ENCODE measurements at places on chromosomes 6 and 20.

GRCh38 chr20:44900231-44900854 lies 9.5 kb upstream of the PABPC1L start:
- no peak for DNase-seq

DNA sequence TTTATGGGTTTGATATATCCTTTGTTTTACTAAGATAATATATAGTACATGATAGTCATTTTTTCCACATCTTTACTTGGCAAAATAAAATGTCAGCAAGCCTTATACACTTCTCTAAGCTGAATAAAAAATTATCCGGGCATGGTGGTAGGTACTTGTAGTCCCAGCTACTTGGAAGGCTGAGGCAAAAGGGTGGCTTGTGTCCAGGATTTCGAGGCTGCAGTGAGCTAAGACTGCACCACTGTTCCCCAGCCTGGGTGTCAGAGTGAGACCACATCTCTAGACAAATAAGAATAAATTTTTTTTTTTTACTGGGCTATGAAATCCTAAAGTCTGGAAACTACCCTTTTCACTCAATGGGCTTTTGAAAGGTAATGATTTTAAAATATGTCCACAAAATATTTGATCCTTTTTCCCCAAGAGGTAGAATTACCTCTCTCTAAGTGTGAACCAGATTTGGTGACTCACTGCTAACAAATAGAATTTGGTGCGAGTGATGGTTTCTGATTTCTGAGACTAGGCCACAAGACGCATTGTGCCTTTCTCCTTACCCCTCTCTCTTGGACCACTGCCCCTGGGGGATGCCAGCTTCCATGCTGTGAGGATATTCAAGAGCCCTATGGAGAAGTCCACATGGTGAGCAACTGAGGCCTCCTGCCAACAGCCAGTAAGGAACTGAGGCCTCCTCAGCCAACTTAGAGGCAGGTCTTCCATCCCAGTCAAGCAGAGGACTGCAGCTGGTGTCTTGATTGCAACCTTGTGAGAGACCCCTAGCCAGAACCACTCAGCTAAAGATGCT lies 84.2 kb upstream of the ZNFX1 start:
- DNase-seq: no peak

- peak; percentile 68 for DNase-seq
Observed at GRCh38 chr6:42532038-42532669, 31.7 kb upstream of the UBR2 start.

DNA sequence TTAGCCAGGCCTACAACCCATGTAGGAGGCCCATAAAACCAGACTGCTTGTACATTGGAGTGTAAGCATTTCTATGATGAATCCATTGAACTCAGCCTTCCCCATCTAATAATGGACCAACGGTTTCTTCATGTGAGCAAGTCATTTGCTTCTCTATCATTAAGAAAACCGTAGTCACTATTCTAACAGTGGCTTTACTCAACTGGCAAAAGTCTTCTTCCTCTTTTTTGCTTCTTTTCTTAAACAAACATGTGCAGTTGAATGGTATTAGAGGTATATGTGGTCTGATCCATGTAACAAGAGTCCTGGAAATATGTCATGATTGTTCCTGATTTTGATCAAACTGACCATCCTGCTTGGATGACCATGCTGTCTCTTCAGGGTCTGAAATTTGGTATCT lies 132.4 kb upstream of the STXBP5 start:
- no peak for DNase-seq

DNA sequence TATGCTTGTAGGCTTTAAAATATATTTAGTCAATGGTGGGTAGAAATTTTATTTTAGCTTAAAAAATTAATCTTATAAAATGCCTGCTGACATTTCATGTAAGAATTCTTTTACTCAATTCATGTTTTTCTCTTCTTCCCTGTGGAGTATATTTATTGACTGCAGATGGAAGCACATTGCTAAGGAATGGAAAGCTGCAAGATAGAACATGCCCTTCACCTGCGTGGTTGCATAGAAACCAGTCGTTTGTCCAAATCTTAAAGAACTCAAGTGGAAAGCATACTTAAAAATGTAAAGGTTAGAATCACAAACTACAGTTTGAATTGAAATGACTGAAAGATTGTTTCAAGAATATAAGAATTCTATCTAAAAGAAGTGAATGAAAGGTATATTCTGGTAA lies 30.7 kb downstream of the C6orf163 start:
- no peak for DNase-seq

GRCh38 chr6:1659816-1660215 lies 50.1 kb downstream of the FOXC1 start:
- no peak for DNase-seq

DNA sequence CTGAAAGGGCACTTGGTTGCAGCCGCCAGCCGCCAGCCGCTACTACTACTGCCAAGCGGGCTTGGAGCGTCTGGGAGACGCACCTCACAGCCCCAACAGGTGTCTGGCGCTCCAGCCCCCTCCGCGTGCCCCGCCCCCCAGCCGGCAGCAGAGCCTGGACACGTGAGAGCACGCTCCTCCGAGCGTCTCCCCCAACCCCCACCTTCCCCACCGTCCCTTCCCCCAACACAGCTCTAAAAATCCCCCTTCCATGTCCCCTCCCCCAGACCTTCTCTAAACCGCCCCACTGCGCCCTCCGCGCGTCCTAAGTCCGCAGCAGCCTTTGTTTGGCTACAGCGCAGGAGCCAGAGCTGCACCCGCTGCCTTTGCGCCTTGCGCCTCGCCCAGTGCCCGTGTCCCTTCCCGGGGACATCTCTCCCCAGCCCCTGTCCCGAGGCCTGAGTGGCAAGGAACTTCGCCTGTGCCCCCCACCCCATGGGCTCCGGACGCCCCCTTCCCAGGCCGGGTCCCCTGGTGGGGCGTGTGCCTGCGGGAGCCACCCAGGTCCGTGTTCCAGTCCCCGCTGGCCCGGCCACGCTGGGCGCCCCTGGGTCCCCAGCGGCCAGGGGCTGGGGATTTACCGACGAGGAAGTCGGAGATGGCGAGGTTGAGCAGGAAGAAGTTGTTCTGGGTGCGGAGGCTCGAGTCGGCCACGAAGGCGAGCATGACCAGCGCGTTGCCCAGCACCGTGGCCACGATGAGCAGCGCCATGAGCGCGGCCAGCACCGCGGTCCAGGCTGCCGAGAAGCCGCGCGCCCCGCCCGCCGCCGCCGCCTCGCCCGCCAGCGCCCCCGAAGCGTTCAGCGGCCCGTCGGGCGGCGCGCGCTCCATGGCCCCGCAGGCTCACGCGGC lies 732 bp downstream of the HRH3 start:
- no peak for DNase-seq

GRCh38 chr6:29447670-29448069 lies 8.6 kb downstream of the OR10C1 start:
- no peak for DNase-seq

DNA sequence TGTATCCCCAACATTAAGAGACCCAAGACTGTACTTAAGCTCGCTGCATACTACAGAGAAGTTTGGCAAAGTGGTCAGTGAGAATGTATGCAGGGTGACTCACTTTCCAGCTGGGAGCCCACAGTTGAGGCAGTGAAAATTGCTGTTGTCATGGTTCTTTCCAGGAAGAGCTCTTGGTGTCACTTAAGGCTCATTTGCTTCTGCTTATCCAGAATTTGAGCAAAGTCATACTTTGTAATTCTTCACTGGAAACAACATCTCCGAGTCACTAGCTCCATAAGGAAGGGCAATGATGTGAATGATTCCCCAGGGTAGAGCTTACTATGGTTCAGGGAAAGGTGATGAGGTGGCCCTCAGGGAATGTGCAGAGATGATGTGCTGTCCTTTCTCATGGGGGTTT lies 65.4 kb upstream of the FBXL4 start:
- DNase-seq: no peak

DNA sequence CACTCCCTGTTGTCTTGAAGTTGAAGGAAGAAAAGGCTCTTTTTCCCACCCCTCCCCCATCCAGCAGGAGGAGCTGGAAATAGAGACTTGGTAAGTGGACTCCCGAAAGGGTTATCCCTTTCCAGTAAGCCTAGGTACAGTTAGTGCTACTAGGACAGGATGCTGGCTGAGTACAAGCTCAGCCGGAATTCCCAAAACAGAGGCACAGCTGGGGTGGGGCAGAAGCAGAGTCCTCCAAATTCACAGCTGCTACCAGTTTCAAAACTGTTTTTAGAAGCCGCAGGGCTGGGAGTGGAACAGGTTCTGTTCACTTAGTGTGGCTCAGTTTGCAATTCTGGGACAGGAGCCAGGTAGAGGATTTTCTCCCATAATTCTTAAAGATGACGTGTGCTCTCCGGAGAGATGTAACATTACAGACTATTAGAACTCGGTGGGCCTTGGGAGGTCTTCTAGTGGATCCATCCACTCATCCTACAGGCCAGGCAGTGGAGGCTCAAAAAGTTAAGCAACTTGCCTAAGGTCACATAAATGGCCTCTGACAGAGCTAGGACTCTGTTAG lies 19.0 kb upstream of the UTRN start:
- DNase-seq: no peak

- no peak for DNase-seq
Observed at GRCh38 chr6:121573481-121573880, 138.0 kb downstream of the GJA1 start.
